Fibroblast of the aortic adventitia (primary cell): ENCODE measurements at places on chromosomes 5 and 9.

DNA sequence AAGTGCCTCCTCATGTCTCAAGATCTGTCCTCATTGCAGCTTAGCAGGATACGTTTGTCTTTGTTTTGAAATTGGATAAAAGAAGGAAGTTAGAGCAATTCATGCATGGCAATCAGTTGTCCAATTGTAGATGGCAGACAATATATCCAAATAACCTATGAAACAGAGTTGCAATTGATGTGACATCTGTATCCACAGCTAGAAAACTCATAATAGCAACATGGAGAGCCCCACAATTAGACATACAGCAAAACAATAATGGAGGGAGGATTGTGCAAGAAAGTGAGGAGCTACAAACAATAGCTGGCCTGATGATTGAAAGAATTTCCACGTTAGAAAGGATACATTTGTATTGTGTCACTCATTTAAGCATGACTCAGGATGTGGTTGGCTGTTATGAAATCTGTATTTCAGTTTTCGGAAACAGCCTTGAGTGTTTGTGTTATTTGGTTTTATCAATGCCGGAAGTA lies 132.0 kb downstream of the FAM174A start:
- DNase-seq: peak; percentile 66

DNA sequence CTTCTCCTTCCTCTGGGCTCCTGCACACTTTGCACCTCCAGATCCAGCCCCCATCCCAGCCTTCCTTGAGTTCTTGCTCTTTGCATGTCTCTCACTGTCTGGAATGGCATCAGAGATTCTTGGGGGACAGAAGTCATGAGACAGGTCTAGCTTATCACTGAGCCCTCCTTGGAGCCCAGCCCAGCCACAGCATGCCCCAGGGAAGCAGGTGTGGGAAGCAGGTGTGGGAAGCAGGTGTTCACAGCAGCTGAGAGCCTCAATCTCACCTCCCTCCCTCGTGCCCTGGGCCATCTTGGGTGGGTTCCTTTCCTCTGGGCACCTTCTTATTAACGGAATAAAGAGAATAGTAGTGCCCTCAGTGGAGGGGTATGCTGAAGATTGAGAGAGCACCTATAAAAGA lies 27.2 kb downstream of the SLC6A7 start:
- DNase-seq: no peak

DNA sequence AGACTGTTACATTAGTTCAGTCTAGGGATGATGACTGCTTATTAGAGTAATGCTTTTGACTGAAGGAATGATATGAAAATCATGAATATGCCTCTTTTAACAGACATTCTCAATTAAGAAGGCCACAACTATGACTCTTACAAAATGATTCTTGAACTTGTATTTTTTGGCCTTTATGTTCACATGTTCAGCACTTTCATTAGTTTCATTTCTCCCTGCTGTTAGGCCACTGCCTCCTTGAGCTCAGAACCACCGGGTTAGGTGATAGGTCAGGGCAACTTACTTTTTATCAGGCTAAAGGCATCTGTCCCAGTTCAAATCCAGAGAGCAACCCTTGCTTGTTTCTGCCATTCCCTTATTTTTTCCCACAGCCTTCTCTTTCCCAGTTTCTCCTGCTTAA lies 235.2 kb upstream of the ELL2 start:
- peak; percentile 30 for DNase-seq

DNA sequence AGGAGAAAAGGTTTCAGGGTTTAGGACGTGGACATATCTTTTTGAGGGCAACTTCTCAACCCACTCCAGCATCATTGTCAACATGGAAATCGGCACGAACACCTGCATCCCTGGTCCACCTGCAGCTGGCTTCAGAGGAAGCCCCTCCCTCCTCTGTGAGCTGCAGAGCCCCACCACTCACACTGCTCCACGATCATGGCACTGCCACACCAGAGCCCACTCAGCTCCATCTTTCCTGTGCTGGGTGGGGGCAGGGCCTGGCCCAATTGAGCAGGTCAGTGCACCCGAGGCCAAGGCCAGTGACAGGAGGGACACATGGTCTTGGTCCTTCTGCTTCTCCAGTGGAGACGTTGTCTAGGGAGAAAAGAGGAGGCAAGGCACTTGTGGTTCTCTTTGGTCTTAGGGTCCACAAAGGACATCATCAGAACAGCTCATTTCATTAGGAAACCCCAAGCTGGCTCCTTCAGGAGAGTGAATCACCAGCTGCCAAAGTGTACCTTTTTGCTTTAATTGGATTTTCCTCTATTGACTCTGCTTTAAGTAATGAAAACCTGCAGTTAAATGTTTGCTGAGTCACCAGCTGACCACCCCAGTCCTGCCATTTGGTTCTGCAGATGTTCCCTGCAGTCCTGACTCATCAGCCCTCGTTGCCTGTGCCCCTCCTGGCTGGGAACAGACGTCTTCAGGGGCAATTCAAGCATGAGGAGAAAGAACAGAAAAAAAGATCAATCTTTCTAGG lies 56.2 kb downstream of the UBE2QL1 start:
- no peak for DNase-seq

GRCh38 chr5:140111859-140112551 lies 1.9 kb upstream of the PURA start:
- no peak for DNase-seq
